ENCODE measurements at places on chromosomes 2 and 18. TPM values are rescaled to one million over a fixed set of nuclear protein-coding genes. Genes with fewer than 3 reads are reported as not detected.

DNA sequence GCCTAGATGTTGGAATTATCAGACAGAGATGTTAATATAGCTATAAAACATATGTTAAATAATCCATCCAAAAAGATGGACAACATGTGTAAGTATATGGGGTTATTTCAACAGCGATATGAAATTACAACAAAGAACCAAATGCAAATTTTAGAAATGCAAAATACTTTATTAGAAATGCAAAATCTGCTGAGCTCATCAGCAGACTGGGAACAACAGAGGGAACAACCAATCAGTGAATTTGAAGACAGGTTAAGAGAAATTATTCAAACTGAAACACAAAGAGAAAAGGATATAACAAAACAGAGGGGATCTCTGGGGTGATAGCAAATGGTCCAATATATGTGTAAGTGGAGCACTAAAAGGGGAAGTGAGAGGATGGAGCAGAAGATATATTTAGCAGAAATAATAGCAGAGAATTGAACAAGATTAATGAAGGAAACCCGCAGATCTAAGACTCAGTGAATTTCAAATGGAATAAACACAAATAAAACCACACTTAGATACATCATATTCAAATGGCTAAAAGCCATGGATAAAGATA, 13.5 kb upstream of the HS6ST1 start:
- no peaks in the 10 kb centered on the region for H3K27me3 ChIP-seq
- no peak overlapping the region for H3K4me3 ChIP-seq
- H3K36me3 ChIP-seq = no peaks in the 10 kb centered on the region
- no peaks in the 10 kb centered on the region for H3K4me1 ChIP-seq

GRCh38 chr2:20897047-20897446, 74.1 kb upstream of the LDAH start:
- no peak overlapping the region for H3K27ac ChIP-seq
- H3K4me3 ChIP-seq = no peak overlapping the region
- peaks cover 45% of the 10 kb centered on the region for H3K27me3 ChIP-seq

DNA sequence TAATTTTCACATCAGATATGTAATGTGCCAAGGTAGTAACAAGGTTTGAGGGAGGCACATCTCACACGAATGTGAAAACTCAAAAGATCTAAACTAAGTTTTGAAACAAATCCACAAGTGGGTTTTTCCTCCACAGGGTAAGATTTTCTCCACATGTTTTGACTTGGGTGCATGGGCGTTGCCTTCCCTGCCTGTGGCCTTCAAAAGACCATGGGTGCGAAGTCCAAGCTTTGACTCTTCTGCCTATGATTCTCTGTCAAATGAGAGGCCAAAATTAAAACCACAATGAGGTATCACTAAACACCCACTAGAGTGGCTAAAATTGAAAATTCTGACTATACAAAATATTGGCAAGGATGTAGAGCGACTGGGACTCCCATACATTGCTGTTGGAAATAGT, 30.7 kb downstream of the NIFK start:
- no peak overlapping the region for H3K27ac ChIP-seq
- no peak for DNase-seq
- H3K27me3 ChIP-seq = no peaks in the 10 kb centered on the region
- no peak overlapping the region for H3K4me3 ChIP-seq
- no peaks in the 10 kb centered on the region for H3K36me3 ChIP-seq

DNA sequence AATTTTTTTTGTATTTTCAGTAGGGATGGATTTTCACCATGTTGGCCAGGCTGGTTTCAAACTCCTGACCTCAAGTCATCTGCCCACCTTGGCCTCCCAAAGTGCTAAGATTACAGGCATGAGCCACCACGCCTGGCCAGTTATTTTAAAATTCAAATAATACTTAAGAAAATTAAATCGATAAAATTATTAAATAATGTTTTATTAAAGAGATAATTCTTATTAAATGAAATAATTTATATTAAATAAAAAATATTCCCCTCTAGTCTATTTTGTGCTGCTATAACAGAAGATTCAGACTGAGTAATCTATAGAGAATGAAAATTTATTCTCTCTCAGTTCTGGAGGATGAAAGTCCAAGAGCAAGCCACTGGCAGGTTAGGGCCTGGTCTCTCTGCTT, 61.2 kb downstream of the PDK1 start:
- H3K27me3 ChIP-seq = no peaks in the 10 kb centered on the region
- H3K4me1 ChIP-seq = no peaks in the 10 kb centered on the region
- no peak overlapping the region for H3K4me3 ChIP-seq
- DNase-seq = no peak

- H3K4me3 ChIP-seq = no peak overlapping the region
- no peaks in the 10 kb centered on the region for H3K36me3 ChIP-seq
- H3K27ac ChIP-seq = no peak overlapping the region
- DNase-seq = no peak
- no peaks in the 10 kb centered on the region for H3K27me3 ChIP-seq
Observed at GRCh38 chr2:33085646-33086045, 138.9 kb downstream of the LTBP1 start.

- no peak overlapping the region for H3K27ac ChIP-seq
- no peaks in the 10 kb centered on the region for H3K36me3 ChIP-seq
- no peak overlapping the region for H3K4me3 ChIP-seq
- peaks cover 59% of the 10 kb centered on the region for H3K27me3 ChIP-seq
Observed at GRCh38 chr18:13247506-13247905, 28.9 kb downstream of the LDLRAD4 start.

GRCh38 chr2:208315081-208315788, 49.2 kb downstream of the PIKFYVE start:
- no peaks in the 10 kb centered on the region for H3K4me1 ChIP-seq
- no peak overlapping the region for H3K27ac ChIP-seq
- H3K4me3 ChIP-seq = no peak overlapping the region
- DNase-seq = peak; percentile 53
- no peaks in the 10 kb centered on the region for H3K27me3 ChIP-seq

DNA sequence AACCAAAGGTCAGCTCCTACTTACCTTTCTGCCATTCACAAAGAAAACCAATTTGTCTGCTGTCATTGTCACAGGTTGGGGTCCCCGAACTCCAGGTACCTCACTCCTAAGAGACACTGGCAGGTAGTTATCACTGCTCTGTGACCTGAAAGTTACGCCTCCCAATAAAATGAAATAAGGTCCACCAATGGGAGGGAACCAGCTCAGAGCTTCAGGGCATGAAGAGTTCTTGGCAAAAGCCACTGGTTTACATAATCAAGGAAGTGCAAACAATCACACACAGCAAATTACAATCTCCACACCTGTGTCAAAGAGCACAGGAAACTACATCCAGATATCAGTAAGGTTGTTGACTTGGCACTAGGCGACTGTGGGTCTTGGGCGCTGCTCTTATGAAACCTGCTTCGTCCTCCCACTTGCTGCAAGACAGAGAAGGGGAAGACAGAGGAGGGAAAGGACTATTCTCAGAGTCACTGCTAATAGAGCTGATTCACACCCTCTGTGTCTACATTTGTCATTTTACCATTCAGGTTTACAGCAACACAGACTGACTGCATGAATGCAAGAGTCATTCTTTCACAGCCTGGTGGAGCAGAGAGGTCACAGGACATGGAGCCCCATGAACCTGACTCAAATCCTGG, at the start of gene XDH:
Gene XDH, minus strand, starts transcription at position 142 of the 641 bp plus-strand sequence. Its CDS starts 76 bp downstream, at position 66.
- H3K4me1 ChIP-seq = peaks cover 34% of the 10 kb centered on the region
- H3K36me3 ChIP-seq = no peaks in the 10 kb centered on the region
- no peaks in the 10 kb centered on the region for H3K27me3 ChIP-seq
- H3K4me3 ChIP-seq = no peak within 1 kb of the TSS

- no peak overlapping the region for H3K27ac ChIP-seq
- no peaks in the 10 kb centered on the region for H3K27me3 ChIP-seq
- no peak overlapping the region for H3K4me3 ChIP-seq
- DNase-seq = no peak
- peaks cover 31% of the 10 kb centered on the region for H3K4me1 ChIP-seq
- no peaks in the 10 kb centered on the region for H3K36me3 ChIP-seq
Observed at GRCh38 chr2:160471950-160472349, 21.7 kb downstream of the RBMS1 start.

- H3K36me3 ChIP-seq = no peaks in the 10 kb centered on the region
- no peaks in the 10 kb centered on the region for H3K27me3 ChIP-seq
- peak overlapping the region; percentile 61 for H3K27ac ChIP-seq
- no peak for DNase-seq
- H3K4me3 ChIP-seq = no peak overlapping the region
Observed at GRCh38 chr2:109497911-109498870, 115.6 kb downstream of the SEPTIN10 start.

DNA sequence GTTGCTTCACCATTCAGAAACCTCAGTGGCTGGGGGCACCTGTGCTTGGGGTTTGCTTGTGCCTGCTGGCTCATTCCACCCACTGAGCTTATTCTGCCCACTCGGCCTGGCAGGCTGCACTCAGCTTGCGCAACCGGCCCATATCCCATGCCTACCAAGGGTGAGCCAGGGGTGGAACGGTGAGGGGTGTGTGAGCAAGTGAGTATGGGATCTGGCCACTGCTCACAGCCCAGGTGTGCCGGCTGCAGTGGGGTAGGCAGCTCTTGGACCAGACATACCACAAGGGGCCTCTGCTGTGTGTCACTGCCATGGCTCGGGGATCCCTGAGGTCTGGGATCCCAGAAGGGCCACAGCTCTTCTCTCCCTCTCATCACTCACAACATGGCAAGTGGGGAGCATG, 1000.5 kb upstream of the CRIM1 start:
- no peaks in the 10 kb centered on the region for H3K4me1 ChIP-seq
- no peaks in the 10 kb centered on the region for H3K36me3 ChIP-seq
- H3K27ac ChIP-seq = no peak overlapping the region
- H3K4me3 ChIP-seq = no peak overlapping the region
- H3K27me3 ChIP-seq = no peaks in the 10 kb centered on the region
- DNase-seq = no peak

DNA sequence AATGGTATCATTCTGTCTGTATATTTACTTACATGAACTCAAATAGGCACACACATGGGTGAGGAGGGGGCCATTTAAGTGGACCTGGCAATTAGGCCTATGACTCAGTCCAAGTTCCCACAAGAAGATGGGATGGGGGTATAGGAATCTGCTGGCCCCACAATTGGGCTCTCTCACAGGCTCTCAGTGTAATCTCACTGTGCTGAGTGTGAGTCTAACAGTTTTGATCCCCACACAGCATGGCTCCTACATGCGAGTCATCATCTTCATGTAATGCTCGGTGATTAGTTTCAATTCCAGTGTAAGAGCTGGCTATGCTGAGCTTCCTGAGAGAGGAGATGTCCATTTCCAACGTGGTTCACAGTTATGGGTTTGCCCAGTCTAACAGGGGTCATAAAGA, 114.0 kb downstream of the GATA6 start:
- no peak for DNase-seq
- H3K4me1 ChIP-seq = peaks cover 46% of the 10 kb centered on the region
- H3K4me3 ChIP-seq = no peak overlapping the region
- H3K36me3 ChIP-seq = no peaks in the 10 kb centered on the region
- H3K27ac ChIP-seq = peak overlapping the region; percentile 83
- no peaks in the 10 kb centered on the region for H3K27me3 ChIP-seq

DNA sequence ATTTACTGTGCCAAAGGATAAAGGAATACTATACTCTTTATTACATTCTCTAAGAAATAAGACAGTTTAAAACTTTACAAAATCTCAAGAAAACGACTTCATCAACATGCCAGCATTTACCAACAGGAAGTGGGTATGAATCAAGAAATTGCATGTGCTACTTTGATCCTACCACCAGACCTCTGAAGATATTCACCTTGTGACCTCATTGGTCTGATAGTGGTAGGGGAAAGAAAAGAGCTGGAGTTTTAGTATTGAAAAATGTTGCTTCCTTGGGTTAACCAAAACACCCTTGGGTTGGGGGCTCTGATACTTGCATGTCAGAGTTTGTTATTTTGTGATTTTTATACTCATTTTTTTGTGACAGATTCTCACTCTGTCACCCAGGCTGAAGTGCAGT, 84.1 kb upstream of the LPIN2 start:
- H3K27ac ChIP-seq = no peak overlapping the region
- H3K4me3 ChIP-seq = no peak overlapping the region
- H3K36me3 ChIP-seq = no peaks in the 10 kb centered on the region
- peaks cover 17% of the 10 kb centered on the region for H3K4me1 ChIP-seq
- no peak for DNase-seq
- no peaks in the 10 kb centered on the region for H3K27me3 ChIP-seq

- H3K27ac ChIP-seq = peak within 1 kb of the TSS; percentile 51
- DNase-seq = peak; percentile 37
- no peaks in the 10 kb centered on the region for H3K27me3 ChIP-seq
- peaks cover 3% of the 10 kb centered on the region for H3K36me3 ChIP-seq
Observed at GRCh38 chr2:201643216-201643890, at the start of gene TMEM237. Gene TMEM237, minus strand, starts transcription at chr2:201643503. Its CDS starts 103 bp downstream, at chr2:201643400.

The NT5DC4 gene
- not detected for total RNA-seq

The MC5R gene
- not detected for total RNA-seq

The PRKAG3 gene
- total RNA-seq = not detected
